ENCODE measurements at places on chromosomes 6 and 20. TPM values are rescaled to one million over a fixed set of nuclear protein-coding genes. Genes with fewer than 3 reads are reported as not detected.

UBR2 gene
- total RNA-seq, result 23.5 TPM

DNA sequence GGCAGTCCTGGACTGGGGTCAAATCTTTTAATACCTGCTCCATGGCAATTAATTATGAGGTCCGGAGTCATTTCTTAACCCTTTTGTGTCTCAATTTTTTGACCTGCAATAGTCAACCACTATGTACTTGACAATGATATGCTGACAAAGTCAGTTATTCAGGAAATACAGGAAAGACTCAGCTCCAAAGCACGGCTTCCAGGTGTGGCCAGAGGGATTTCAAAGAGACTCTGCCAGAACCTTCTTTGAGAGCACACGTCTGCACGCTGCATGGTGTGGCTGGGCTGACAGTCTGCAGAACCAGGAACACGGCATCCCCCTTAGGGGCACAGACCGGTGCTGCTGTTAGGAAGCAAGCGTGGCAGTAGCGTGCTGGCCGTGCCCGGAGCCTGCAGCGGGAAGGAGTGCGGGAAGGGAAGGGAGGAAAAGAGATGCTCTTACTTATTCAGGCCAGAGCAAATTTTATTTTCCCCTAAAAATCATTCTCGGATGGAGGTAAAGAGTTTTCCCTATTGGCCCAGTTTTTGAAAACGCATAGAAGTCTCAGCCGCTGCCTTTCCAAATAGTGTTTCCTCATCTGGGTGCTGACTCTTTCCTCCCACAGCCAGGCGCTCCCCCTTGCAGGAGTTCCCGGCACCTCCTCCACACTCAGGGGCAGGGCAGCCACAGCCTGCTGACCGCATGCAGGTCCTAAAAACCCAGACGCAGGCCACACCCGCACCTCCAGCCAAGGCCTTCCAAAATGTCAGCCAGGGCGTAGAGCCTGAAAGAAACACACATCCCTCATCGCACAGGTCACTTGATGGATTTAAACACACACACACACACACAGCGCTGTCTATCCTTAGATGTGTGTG is 187.4 kb upstream of the SNX9 start:
- H3K27ac ChIP-seq, result no peak overlapping the region
- no peaks in the 10 kb centered on the region for H3K36me3 ChIP-seq
- H3K4me1 ChIP-seq, result peaks cover 6% of the 10 kb centered on the region
- no peak overlapping the region for H3K4me3 ChIP-seq
- peaks cover 4% of the 10 kb centered on the region for H3K27me3 ChIP-seq
- DNase-seq, result no peak

DNA sequence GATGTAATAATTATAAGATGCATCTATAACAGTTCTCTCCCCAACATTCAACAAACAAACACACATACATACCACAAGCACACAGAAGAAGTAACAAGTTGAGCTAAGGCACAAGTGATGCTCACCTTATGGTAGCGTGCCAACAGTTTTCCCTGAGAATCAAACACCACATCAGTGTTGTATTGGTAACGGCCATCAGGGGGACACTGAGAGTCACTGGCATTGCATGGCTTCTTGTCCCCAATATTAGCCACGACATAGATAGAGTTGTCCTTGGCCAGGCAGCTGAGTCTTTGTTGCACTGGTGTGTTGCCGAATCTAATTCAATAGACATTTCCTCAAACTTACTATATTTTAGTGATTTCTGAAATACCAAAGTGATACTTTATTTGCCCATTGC is 14.8 kb upstream of the VNN1 start:
- peaks cover 5% of the 10 kb centered on the region for H3K4me1 ChIP-seq
- H3K27me3 ChIP-seq, result no peaks in the 10 kb centered on the region
- no peak for DNase-seq
- H3K36me3 ChIP-seq, result no peaks in the 10 kb centered on the region
- no peak overlapping the region for H3K27ac ChIP-seq

DNA sequence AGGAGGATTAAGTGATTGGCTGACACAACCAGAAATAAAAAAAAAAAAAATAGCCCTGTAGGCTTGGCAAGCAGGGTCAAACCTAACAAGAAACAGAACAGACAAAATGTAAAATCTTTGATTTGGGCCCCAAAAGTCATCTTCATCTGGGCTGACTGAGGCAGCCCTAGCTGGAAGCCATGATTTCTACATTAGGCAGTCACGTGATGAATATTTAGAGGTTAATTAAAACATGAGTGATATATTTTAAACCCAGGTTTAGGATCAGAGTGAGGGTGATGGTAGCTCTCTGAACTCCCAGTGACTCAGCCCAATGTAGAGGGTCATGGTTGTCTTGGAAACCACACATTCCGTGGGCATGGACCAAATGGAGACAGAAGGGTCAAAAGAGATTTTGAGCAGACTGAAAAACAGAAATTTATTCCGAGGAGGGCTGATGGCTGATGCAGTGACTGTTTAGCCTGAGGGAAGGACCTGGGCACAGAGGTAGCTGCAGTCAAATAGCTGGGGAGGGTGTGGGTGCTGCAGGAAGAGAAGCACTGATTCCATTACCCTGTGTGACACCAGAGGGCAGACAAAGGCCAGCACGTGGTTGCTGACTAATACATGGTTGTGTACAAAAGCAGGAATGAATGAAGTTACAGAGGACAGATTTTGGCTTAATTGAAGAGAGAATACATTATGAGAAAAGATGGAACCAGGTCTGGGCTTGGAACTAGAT is 573.1 kb upstream of the CHD6 start:
- no peak overlapping the region for H3K27ac ChIP-seq
- H3K4me1 ChIP-seq, result no peaks in the 10 kb centered on the region
- H3K27me3 ChIP-seq, result no peaks in the 10 kb centered on the region
- H3K36me3 ChIP-seq, result no peaks in the 10 kb centered on the region
- peak; percentile 5 for DNase-seq

All from activated naive CD4-positive, alpha-beta T cell treated with anti-CD3 and anti-CD28 coated beads for 36 hours (primary cell).